ENCODE measurements at places on chromosomes 16 and 17. TPM values are rescaled to one million over a fixed set of nuclear protein-coding genes. Genes with fewer than 3 reads are reported as not detected.

The LPO gene
- under 0.01 TPM for total RNA-seq

The PLLP gene
- 1.5 TPM for total RNA-seq

The CCL13 gene
- total RNA-seq, result 0.74 TPM

The KRT14 gene
- total RNA-seq, result 0.49 TPM

The PDIA2 gene
- 10.8 TPM for total RNA-seq

The KRTAP4-6 gene
- not detected for total RNA-seq

The P2RX5 gene
- total RNA-seq, result 7.9 TPM

The BRIP1 gene
- 3.0 TPM for total RNA-seq

The PLEKHH3 gene
- 2.5 TPM for total RNA-seq

The KRTAP1-5 gene
- not detected for total RNA-seq

The TSPOAP1 gene
- 32.5 TPM for total RNA-seq

The BOLA2 gene
- 23.6 TPM for total RNA-seq

The CA5A gene
- not detected for total RNA-seq

The EIF3C gene
- total RNA-seq, result 123 TPM

The CRAMP1 gene
- 10.6 TPM for total RNA-seq

The MFAP4 gene
- 2.0 TPM for total RNA-seq

The TK2 gene
- total RNA-seq, result 24.1 TPM

The C17orf113 gene
- 2.5 TPM for total RNA-seq

The LRRC75A gene
- total RNA-seq, result 4.7 TPM

The GPR142 gene
- total RNA-seq, result not detected

The EIF3CL gene
- 77.9 TPM for total RNA-seq

The MAF gene
- total RNA-seq, result 16.5 TPM

The SPATA32 gene
- not detected for total RNA-seq

The HSD11B2 gene
- not detected for total RNA-seq

The RBL2 gene
- total RNA-seq, result 80.6 TPM

The BRCA1 gene
- total RNA-seq, result 5.7 TPM

The PIK3R5 gene
- 0.49 TPM for total RNA-seq

The SBK1 gene
- 29.0 TPM for total RNA-seq

The DBNDD1 gene
- 12.8 TPM for total RNA-seq

The PERCC1 gene
- not detected for total RNA-seq

The ALOXE3 gene
- total RNA-seq, result 0.74 TPM

The CCDC92B gene
- 2.2 TPM for total RNA-seq

The DNAH17 gene
- under 0.01 TPM for total RNA-seq

The TMEM100 gene
- 3.9 TPM for total RNA-seq

The ARSG gene
- total RNA-seq, result 3.2 TPM

The KIF18B gene
- total RNA-seq, result 0.25 TPM

The KCNJ18 gene
- total RNA-seq, result not detected

The CX3CL1 gene
- total RNA-seq, result 4.4 TPM

The FOXN1 gene
- not detected for total RNA-seq

The UTS2R gene
- total RNA-seq, result not detected

The CHST5 gene
- total RNA-seq, result 0.25 TPM

The COQ7 gene
- total RNA-seq, result 32.2 TPM

The ACSM2A gene
- not detected for total RNA-seq

The SOCS1 gene
- total RNA-seq, result 0.49 TPM
